ENCODE measurements at places on chromosomes 12 and 14.

DNA sequence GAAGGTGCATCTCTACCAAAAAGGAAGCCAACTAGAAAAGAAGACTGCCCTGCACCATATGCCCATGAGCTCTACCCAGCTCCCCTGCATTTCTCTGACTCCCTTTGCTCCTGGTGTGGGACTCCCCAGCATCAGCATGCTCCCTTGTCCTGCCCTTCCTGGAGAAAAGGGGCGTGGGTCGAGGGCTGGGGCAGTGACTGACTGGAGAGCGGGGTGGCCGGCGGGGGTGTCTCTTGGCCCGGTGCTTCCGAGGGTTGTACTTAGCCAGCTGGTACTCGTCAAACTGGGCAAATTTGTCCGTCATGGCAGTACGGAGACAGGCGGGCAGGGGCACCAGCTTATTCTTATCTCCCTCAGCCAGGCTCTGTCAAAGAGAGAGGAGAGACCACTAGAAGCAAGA, 9.8 kb downstream of the TEP1 start:
- DNase-seq: no peak

- peak; percentile 53 for DNase-seq
These were observed 27.7 kb downstream of the CLMN start for GRCh38 chr14:95291859-95292542.

DNA sequence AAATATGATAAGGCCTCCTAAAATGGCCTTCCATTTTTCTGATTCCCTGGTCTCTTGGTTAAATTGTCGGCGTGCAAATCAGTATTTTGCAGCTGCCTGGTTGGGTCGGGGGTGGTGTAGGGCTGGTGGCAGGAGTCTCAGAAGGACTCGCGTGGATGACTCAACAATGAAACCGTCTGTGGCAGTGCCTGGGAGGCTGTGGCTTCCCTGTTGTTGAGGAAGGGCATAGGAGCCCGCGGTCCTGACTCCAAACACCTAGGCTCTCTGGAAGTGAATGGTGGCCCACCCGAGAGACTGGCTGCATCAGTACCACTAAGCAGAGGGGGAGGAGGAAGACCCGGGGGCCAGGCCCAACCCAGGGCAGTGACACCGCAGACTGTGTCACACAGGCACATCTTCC, 207.9 kb downstream of the TTC7B start:
- DNase-seq: no peak

DNA sequence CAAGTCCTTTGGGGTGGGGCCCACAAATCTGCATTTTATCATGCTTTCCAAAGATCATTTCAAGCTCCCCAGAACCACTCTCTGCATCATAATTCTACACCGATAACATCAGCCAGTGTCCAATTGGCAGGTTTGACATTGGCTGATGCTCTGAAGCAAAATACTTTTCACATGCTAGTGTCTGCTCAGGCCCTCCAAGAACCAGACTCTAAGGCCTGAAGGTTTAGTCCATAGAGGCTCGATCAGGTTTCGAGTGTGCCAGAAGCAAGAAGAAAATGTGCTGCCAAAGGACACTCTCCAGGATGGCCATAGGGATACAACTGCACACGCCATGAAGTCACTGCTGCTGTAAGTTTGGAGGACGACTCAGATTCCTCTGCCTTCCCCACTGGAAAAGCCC, 280.3 kb downstream of the KSR2 start:
- no peak for DNase-seq

DNA sequence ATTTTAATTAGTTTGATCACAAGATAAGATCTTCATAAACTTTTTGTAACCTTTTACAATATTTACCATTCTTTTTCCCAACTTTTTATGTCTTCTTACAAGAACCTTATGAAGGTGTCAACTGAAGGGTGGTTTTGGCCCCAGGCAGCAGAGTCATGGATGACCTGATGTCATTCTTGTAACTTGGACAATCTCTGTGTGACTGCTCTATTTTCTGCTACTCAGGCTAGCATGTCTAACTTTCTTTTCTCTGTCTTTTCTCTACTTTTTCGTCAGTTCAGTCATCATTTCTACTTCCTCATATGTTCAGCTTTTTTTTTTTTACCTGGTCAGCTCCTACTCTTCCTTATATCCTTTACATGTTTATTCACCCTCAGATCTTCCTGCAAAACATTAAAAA, 150.7 kb upstream of the PTPRQ start:
- DNase-seq: no peak

GRCh38 chr12:50661300-50662115, 102.4 kb upstream of the ATF1 start:
- no peak for DNase-seq

GRCh38 chr14:61699027-61699426, 3.7 kb downstream of the HIF1A start:
- no peak for DNase-seq

DNA sequence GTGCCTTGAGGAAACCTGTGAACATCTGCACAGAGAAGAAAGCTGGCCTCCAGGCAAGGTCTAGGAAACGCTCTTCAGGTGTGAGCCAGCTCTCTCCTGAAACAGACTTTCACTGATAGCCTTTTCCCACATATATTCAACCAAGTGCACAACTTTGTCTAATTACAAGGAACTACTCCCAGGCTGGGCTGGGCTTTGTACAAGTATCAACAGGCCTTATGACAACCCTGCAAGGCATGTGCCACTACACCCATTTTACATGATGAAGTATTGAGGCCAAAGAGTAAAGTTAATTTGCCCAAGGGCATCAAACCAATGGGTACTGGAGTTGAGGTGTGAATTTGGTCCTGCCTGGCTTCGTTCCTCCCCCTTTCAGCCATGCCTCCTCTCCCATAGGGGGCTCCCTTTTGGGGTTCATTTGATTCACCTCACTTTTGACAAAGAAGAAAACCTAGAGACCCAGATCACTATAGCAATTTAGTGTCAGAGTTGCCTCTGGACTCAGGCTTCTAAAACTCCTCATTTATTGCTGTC, 2.1 kb downstream of the CSRP2 start:
- DNase-seq: no peak

DNA sequence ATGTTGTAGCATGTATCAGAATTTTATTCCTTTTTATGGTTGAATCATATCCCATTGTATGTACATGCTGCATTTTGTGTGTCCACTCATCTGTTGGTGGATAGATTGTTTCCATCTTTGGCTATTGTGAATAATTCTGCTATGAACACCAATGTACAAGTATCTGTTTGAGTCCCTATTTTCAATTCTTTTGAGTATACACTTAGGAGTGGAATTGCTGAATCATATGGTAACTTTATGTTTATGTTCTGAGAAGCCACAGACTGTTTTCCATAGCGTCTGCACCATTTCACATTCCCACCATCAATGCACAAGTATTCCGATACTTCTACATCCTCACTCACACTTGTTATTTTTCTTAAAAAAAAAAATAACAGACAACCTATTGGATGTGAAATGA, 91.5 kb downstream of the ARF6 start:
- DNase-seq: no peak

GRCh38 chr12:47082283-47082682, 2.5 kb upstream of the AMIGO2 start:
- DNase-seq: no peak

DNA sequence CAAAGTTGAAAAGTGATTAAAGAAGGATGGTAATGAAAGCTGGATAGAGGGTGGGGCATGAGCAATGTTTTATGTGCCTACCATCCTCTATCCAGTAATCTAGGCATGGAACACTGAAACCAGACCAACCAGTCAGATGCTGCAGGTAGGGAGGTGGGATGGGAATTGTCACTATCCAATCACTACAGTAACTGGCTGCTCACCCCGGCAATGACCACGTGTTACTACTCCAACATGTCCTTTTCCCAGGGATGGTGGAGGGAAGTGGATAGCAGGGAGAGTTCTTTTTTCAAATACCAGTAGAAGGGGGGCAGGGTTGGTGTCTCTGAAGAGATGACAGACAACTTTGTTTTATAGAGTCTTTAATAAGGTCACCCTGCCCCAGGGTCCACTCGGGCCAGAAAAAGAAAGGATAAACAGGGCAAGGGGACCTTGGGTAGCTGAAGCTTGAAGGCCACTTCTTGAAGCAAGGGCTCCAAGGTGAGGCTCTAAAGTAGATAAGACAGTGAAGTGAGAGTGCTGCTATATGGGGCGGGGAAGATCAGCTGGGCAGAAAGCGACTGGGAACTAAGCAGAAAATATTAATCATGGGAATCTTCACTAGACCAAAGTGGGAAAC, 14.7 kb upstream of the CDH24 start:
- no peak for DNase-seq

DNA sequence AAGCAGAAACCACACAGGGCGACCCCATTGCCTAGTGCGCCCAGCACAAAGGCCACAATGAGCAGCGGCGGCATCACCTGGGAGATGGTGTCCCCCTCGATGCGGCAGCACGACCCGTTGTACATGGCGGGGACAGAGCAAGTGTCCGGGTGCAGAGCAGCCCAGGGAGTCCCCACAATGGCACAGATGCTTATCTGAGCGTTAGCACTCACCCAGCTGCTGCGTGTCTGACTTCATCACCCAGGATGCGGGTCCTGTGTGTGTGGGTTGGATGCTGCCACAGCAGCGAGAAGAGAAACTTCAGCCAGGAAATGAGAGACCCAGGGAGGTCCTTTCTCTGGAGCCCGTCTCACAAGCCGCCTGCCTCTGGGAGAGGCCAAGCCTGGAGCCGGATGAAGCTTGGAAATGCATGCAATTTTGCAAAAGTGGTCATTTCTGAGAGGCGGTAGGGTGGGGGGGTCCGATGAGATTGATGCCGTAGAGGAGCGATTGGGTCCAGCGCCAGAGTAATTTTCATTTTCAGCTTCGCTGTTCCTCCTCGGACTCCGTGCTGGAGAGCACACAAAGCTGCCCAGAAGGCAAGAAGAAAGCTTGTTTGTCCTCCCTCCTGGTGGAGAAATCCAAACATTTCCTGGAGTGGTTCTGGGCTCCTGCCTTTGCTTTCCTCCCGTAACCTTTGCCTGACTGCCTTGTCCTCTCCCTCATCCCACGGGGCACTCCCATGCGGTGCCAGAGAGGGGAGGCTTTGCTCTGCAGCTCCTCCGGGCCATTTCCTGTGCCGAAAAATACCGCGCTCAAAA, at the start of gene HCAR1:
Gene HCAR1, minus strand, starts transcription at position 630 of the 800 bp plus-strand sequence. Its CDS starts 505 bp downstream, at position 125.
- DNase-seq: no peak

DNA sequence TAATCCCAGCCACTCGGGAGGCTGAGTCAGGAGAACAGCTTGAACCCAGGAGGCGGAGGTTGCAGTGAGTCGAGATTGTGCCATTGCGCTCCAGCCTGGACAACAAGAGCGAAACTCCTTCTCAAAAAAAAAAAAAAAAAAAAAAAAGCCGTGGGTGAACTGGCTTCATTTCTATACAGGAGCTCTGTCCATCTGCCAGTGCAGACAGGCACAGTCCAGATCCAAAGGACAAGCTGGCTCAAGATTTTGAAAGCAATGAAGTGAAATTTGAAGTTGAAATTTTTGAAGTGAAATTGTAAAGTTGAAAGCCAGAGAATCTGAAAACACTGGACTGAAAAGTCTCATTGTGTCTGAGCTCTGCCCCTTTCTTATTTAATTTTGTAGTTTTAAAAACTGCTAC, 134.7 kb downstream of the CALM1 start:
- DNase-seq: no peak

DNA sequence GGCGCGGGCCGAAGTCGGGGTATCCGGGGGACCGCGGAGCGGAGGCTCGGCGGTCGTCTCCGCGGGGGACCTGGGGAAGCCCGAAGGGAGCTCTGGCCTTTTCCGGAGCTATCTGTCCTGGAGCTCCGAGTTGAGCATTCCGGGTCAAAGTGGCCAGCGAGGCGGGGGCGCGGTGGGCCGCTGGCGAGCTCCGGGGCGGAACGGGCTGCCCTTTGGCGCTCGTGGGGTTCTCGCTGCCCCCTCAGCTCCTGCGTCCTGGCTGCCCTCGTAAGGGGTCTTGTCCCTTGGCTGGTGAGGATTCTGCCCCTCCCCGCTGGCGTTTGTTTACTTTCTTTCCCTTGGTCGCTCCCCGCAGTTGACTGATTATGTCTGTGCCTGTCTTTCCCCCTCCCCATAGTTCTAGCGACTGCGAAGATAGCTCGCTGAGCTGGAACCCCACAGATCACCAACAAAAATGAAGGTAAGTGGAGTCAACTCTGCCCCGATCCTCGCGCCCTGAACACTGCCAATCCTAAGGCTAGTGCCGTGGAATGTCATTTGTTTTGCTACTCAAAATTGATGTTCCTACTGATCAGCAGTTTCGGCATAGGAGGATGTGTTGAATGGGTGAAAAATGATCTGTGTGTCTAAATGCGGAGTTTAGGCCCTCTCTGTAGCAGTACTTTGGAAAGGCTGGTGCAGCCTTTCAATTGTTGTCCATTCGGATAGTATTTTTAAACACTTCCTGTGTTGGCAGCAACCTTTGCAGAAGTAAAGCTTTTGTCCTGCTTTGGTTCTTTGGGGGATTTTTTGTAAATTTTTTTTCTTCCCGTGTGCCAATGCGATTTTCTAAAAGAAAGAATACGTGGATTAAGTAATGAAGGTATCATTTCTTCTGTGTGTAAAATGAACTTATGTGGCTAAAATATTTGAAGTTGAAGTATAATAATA, 1.3 kb downstream of the ARID4A start:
- DNase-seq: peak; percentile 58

- DNase-seq: no peak
These were observed 6.6 kb upstream of the PGF start for GRCh38 chr14:74962046-74962445.

DNA sequence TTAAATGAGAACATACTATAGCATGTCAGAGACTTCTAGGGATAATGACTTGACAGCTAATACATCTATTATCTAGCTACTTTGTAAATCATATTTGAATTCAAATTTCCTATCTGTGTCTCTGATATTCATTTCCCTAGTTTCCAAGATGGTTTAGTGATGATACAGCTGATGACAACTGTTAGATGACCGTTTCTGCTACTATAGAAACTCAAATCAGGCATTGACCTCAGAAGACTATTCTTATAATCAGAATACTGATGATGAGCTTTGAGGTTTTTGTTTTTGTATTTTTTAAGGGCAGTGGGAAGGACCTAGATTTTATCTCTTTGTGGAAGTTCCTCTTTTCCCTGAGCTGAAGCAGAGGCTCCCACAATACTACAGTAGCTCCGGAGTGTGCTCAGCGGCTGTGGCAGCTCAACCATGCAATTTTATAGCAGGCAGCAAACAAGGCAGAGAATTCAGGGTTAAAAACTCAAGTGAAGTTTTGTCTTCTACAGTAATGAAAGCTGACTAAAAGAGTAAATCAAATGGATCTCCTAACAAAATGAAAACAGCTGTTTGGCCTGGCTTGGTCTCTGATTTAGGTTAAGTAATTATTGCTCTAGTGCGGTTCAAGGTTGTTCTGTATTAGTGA, 145.1 kb downstream of the SLC25A21 start:
- no peak for DNase-seq

DNA sequence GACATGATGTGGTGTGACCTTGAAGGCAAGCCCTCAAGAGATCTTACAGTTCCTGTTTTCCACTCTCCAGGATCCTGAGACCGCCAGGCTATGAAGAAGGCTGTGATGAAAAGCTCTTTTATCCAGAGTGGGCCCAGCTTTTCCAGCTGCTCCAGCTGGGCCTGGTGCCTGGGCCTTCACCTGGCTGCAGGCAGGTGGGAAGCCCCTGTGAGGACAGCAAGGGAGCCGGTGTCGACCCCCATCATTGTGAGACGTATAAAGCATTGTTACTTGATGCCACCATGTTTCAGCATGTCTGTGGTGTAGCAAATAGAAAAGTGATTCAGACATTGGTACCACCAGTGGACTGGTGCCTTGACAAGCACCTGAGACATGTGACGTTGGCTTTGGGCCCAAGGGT, 190.2 kb downstream of the KIF26A start:
- DNase-seq: no peak

Data from left lobe of liver (tissue), 2 donors.